GF-D8 (cell line): ENCODE measurements at places on chromosomes 2 and 18.
A peak's percentile ranks its signal among the peaks of the same experiment; 100 is the strongest.

- DNase-seq = peak; percentile 71
Measured at GRCh38 chr2:145258903-145259579, 739.1 kb upstream of the ZEB2 start.

DNA sequence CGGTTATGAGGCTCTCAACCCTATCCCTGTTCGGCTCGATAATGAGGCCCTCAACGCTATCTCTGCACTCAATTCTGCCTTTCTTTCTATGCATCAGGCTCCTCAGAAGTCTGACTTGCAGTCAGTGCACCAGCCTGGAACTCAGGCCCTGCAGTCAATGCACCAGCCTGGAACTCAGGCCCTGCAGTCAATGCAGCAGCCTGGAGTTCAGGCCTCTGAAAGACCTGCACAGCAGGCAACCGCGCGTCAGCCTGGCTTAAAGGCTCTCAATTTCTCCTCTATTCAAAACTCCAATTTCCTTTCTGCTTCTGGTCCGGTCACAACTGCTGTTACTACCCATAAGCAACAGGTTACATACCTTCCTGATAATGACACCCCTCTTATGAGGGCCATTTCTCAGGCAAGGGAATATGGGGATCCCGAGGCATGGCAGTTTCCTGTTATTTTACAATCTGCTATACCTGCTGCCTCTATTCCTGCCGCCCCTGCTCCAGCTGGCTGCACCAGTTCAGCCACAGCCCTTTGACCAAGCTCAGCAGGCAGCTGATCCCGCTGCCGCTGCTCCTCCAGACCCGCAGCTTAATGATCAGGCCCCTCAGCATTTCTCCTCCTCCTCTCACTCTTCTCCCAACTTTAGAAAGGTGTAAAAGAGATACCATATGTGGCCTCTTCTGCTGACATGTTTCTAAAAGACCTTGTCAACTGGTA is 933.6 kb upstream of the FANCL start:
- DNase-seq = no peak

DNA sequence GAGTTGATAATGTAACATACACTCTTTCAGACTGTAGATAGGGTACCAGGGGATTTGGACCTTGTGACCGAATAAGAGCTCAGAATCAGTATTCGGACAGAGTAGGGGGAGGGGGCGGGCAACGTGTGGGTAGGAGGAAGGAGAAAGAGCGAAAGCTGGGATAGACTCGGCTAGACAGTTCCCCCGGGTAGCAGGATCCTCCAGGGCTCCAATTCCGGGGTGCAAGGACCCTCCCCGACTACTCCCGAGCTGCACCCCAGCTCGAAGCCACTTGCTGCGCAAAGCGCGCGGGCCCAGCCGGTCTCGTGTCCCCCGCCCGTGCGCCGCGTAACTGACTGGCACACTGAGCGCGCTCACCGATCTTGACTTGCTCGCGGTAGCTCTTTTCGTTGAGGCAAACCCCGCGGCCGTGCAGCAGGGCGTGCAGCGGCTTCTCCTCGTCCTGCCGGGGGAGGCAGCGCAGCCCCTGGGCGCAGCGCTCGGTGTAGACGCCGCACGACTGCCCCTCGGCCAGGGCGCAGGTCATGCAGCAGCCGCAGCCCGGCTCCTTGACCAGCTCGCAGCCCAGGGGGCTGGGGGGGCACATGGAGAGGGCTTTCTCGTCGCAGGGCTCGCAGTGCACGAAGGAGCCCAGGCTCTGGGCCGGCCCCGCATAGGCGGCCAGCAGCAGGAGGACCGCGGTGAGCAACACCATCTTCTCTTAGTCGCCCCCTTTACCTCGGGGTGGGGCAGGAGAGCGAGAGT is 1.1 kb downstream of the IGFBP5 start:
- DNase-seq = no peak

- no peak for DNase-seq
Measured at GRCh38 chr2:222298311-222299150, at the start of gene PAX3. PAX3 (minus strand) TSS chr2:222298998; CDS start chr2:222298615, 383 bp downstream.

DNA sequence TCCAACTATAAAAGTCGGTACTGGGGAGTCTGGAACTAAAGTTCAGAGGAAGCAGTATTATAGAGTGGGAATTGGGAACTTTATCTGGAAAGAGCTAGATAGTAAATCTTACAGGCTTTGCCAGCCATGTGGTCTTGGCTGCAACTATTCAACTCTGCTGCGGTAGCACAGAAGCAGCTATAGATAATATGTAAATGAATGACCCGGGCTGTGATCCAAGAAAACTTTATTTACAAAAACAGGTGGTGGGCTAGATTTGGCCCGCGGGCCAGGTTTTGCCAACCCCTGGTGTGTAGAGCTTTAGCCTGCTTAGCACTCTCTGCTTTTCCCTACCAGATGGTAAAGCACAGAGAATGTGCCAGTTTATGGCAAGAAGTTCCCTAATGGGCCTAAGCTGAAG is 70.8 kb downstream of the TNP1 start:
- no peak for DNase-seq

DNA sequence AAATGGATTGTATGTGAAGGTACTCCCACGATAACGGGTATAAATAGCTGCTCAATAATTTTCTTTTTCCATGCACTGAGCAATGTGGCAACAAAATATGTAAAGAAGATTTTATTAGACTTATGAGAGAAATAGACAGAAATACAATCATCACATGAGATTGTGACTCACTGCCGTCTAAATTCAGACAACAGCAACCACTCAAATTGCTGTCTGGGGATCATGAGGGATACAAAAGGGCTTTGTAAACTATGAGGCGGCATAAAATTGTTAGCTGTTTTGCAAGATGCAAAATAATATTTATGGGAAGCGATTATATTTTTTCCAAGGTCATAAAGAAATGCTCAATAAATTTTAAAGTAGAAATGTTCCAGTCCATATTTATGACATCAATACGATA is 259.1 kb upstream of the AGAP1 start:
- DNase-seq = no peak

GRCh38 chr2:196137271-196137670 is 34.1 kb downstream of the STK17B start:
- DNase-seq = no peak

DNA sequence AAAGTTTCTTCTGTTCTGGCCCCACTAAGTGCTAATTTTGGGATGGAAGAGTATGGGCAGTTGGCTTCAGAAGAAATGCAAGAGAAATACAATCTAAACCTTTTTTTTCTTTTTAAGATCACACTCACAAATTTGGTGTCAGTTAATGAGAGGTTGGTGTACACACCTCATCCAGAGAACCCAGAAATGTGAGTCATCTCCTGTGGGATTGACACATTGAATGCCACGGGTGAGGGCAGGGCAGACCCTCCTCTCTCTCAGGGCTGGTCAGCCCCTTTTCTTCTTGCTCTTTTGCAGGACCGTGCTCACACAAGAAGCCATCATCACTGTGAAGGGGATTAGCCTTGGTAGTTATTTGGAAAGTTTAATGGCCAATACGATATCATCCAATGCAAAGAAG is 19.2 kb downstream of the PRELID3A start:
- no peak for DNase-seq

DNA sequence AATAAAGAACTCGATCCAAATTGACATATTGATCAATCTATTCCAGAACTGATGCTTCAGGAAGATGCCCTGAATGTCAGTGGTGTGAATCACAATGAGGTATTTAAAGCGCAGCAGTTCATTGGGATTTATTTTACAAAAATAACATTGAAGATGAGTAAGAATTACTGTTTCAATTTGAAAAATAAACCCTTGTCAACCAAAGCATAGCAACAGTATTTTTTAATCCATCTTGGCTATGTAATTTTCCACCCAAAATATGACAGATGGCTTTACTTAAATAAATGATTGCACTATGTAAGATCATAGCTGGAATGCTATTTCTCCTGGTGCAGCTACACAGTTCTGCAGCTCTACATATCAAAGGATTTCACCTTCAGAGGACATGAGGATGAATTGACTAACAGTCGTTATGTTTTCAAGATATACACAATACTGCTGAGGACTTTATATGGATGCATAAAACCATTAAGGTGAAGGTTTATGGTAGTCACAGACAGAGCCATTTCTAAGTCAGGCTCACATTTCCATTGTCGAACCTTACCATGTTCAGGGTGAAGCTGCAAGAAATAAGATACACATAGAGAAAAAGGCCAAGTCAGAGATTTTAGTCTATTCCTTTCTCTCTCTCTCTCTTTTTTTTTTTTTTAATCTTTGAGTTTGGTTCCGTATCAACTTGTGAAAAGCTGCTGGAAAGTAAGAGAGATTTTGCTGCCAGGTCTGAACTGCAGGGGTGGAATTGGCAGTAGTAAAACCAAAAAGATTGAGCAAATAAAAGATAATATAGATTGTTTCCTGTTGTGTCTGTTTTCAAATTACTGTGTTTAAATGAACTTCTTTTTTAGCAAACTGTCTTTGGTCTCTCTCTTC is 398.0 kb upstream of the CDH20 start:
- no peak for DNase-seq

- no peak for DNase-seq
Measured at GRCh38 chr2:162473-163382, 101.1 kb downstream of the SH3YL1 start.

DNA sequence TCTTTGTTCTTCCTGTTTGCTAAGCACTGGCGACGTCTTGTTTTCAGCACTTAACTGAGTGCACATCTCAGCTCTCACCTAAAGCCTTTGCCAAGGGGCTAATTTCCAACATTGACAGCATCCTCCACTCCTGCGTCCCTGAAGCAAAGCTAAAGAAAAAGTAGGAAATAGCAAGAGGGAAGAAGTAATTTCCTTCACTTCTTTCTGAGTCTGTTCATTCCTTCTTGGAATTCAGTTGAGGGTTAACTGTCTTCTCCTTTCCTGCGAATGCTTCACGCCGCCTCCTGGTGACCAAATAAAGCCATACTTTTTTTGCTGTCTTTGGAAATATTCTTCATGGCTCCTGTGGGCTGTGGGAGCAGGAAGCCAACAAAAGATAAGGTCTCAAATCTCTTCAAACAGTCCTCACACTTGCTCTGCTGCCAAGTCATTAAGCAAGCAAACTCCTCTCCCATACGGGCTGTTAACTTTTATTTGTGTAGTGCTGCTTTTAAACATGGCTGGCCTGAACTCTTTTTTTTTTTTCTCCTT is 100.9 kb downstream of the DPP10 start:
- DNase-seq = peak; percentile 48

- DNase-seq = no peak
Measured at GRCh38 chr2:235626658-235627057, 132.8 kb downstream of the AGAP1 start.

GRCh38 chr2:177315364-177315763 is 50.8 kb upstream of the NFE2L2 start:
- no peak for DNase-seq

GRCh38 chr18:76459312-76459686 is 35.7 kb downstream of the ZNF516 start:
- DNase-seq = no peak

DNA sequence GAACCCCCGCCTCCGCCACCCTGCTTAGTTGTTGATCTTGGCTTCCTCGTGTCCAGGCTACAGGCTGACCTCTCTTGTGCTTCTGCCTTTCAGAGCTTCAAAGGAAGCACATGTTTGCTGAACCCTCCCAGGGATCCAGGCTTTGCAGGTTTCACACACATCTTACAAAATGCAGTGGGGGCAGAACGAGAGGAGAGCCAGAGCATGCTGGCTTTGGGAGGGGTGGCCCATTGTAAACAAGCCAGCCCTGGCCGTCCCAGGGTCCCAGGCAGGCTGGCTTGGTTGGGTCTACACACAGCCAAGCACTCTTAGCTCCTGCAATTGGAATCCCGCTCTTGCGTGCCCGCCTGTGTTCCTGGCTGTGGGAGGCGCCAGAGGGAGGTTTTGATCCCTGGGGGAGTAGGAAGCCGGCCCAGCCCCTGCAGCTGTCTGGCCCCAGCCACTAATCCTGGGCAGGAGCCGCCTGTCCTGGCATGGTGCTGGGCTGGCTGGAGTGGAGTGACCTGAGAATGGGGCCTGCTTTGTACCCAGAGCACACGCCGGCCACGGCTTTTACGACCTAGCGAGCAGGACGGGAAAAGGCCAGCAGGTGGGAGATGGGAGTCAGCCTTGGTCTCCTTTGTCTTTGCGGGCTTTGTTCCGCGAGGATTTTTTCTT is 53.9 kb downstream of the SH3BP4 start:
- no peak for DNase-seq

- no peak for DNase-seq
Measured at GRCh38 chr2:235849489-235849888, 318.7 kb downstream of the GBX2 start.

DNA sequence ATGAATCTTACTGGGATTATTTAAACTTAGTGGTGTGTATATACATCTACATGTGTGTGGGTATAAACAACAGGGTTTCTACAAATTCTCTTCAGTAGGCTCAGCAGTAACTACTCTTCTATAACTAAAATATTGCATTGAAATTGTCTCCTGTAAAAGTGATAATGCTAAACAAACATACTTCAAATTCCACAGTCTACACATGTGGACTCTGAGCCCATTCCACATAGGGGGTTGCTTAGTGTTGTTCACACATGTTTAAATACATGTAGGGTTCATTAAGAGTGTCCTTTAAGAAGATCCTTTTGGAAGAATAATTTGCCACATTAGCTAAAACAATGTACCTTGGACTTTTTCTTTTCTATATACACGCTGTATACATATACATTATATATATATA is 152.8 kb upstream of the VRK2 start:
- no peak for DNase-seq

GRCh38 chr2:169185711-169186110 is 116.3 kb downstream of the DHRS9 start:
- DNase-seq = no peak
